KBM-7 (cell line): ENCODE measurements at places on chromosomes 4 and X.

DNA sequence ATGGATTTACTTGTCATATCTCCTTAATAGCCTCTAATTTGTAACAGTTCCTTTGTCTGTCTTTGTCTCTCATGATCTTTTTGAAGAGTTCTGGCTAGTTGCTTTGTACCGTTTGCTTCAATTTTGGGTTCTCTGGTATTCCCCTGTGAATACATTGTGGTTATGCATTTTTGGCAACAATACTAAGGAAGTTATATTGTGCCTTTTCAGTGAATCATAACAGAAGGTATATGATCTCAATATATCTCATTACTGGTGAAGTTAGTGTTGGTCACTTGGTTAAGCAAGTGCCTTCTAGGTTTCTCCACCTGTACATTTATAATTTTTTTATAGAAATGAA lies 48.6 kb downstream of the DCLK2 start:
- DNase-seq, result no peak

GRCh38 chr4:51895158-51895557 lies 52.2 kb downstream of the DCUN1D4 start:
- no peak for DNase-seq

- peak; percentile 42 for DNase-seq
These were observed 28.4 kb upstream of the TNIP3 start for GRCh38 chr4:121192480-121192879.

DNA sequence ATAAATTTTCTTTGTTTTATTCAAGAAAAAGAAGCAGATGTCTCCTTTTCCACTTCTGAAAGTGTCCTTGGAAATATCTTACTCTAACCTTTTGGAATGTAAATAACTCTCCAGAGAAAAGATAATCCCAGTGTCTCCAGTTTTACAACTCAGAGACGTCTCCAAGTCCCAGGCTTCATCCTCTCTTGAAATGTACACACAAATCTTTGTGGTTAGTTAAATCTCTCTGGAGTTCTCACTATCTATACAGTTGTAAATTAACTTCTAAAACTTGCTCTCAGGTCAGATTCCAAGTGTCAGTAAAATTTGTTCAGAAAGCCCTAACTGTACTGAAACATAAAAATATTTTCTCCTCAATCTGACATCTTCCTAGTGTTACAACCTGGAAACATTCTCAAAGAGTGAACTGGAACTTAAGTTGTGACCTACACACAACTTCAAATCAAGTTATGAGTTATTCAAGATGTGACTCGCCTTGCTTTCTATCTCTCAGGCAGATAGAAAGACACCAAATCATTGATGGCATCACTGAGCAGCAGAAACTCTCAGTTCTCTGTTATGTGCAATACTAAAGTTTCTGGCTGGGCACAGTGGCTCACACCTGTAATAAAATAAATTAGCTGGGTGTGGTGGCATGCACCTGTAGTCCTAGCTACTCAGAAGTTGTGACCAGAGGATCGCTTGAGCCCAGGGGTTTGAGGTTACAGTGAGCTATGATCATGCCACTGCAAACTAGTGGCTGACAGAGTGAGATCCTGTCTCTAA lies 284.2 kb downstream of the RCHY1 start:
- DNase-seq, result no peak

DNA sequence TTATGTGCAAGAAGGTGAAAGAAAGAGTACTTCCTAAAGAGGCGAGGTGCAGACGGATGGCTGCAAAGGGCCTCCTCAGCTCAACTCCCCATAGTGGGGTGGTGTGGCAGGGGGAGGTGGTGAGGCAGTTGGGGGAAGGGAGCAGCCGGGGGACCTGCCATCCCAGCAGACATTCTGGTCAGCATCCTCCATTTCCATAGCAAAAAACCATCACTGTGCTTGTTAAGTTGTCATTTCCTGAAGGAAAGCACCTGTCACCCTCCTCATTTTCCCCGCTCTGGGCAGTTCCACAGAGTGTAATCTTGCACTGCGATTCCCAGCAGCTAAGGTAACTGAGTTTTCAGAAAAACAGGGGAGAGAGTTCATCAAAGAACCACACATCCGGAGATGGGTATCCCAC lies 51.5 kb downstream of the TSPAN5 start:
- DNase-seq, result no peak

GRCh38 chr4:183250831-183251230 lies 69.2 kb downstream of the CLDN22 start:
- DNase-seq, result no peak

GRCh38 chr4:28267166-28267565 lies 1406.5 kb downstream of the STIM2 start:
- no peak for DNase-seq

DNA sequence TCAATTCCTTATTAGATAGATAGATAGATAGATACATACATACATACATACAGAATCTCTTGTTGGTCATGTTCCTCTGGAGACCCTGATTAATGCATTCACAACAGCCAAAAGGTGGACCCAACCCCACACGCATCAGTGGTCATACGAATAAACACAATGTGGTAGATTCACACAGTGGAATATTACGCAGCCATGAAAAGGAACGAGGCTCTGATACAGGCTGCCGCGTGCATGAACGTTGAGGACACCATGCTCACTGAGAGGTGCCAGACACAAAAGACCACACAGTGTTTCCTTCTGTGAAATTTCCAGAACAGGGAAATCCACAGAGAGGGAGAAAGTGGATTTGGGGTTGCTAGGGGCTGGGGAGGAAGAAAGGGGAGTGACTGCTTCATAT lies 136.7 kb downstream of the CRLF2 start:
- no peak for DNase-seq

GRCh38 chr4:114964026-114964425 lies 149.4 kb downstream of the NDST4 start:
- DNase-seq, result no peak

DNA sequence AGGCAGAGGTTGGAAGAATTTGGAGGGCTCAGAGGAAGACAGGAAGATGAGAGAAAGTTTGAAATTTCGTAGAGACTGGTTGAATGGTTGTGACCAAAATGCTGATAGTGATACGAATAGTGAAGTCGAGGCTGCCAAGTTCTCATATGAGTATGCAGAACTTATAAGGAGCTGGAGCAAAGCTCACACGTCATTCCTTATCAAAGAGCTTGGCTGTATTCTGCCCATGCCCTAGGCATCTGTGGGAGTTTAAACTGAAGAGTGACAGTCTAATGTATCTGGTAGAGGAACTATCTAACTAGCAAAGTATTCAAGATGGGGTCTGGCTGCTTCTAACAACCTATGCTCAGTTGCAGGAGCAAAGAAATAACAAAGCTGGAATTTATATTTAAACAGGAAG lies 102.1 kb downstream of the PCDH18 start:
- DNase-seq, result no peak

- no peak for DNase-seq
These were observed 522.6 kb downstream of the IL15 start for GRCh38 chr4:142158980-142159379.

- peak; percentile 69 for DNase-seq
These were observed 113.3 kb downstream of the ELOVL6 start for GRCh38 chr4:110085131-110085530.

GRCh38 chr4:22130741-22131140 lies 182.2 kb upstream of the KCNIP4 start:
- no peak for DNase-seq

- DNase-seq, result no peak
These were observed 51.2 kb upstream of the RBMXL3 start for GRCh38 chrX:115138040-115138439.

DNA sequence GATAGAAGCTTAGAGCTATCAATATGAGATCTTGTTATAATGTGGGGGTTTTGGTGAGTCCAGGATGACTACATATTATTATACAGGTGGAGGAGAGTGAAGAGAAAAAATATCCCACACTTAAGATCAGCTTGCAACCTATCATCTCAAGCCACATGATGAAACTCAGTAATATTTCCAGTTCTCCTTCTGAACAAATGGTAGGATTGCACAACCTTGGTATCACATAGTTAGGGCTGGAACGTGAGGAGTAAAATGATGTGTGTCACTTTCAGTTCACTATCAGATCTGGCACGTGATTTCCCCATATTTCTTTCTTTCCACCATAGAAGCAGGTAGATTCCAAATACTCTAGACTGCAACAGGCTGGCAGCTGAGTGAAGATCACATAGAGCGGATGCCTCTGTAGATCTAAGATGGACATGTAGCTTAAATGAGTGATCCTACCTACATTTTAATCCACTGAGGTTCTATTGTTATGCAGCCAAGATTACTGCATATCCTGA lies 150.6 kb upstream of the ANKRD50 start:
- no peak for DNase-seq

DNA sequence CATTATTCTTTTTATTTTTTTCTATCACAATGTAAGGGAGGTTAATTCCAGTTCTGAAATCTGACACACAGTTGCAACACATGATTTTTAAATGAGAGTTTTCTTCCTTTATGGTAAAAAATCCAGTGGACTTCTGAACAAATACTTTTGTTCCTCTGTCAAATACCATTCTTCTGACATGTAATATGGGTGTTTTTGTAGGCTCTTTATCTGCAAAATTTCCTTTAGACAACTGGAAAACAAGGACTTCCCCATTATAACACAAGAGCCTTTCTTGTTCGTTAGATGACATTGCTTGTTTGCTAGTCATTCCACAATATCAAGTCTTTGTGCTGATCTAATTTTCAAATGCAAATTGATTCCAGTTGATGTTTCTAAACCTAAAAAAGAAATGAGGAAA lies 7.7 kb downstream of the FANCB start:
- no peak for DNase-seq

GRCh38 chr4:182555997-182556418 lies 312.8 kb downstream of the TENM3 start:
- no peak for DNase-seq

GRCh38 chr4:153366486-153366885 lies 22.0 kb downstream of the MND1 start:
- DNase-seq, result no peak

GRCh38 chr4:147409350-147409749 lies 71.5 kb upstream of the EDNRA start:
- no peak for DNase-seq

- no peak for DNase-seq
These were observed 351.4 kb downstream of the PTTG2 start for GRCh38 chr4:38311495-38312126.

DNA sequence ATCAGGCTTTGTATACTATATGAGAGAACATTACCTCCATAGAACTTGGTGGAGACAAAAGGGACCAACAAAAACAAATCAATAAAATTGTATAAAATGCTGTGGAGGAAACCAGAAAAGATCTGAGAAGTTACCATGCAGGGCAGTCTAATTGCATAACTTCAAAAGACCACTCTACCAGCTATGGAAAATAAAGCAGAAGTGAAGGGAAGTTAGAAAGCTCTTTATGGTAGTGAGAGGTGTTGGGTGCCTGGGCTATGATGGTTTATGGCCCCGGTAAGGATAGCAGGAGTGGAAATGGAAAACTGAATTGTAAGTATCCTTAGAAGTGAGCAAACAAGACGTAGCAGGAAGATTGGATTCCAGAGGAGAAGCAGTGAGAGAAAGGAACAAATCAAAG lies 3.1 kb downstream of the TMEM184C start:
- peak; percentile 31 for DNase-seq

GRCh38 chr4:20916106-20916505 lies 215.8 kb downstream of the PACRGL start:
- no peak for DNase-seq

GRCh38 chrX:144006811-144007210 lies 122.9 kb downstream of the UBE2NL start:
- no peak for DNase-seq

GRCh38 chrX:48475296-48475695 lies 703 bp upstream of the FTSJ1 start:
- no peak for DNase-seq

DNA sequence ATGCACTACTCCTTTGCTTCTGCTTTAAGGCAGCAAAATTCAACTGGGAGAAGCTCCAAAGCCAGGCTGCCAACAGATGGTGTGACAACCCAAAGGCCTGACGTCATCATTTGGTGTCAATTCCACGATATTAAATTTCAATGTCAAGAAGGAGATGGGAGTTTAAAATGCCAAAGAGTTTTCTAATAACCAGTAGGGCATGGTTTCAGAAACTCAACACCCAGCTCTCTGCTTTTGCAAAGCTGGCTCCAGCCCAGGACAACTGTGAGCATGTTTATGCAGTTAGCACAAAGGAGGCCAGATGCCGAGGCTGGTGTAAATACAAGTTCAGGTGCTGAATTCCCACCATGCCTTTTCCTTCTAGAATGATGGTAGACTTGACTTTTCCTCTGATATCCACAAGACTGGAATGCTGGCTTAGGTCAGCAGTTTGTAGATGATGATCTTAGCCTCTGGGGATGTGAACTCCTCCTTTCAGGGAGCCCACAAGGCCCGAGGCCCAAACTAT lies 67.3 kb downstream of the AFAP1 start:
- no peak for DNase-seq

GRCh38 chr4:31022702-31023101 lies 302.5 kb downstream of the PCDH7 start:
- no peak for DNase-seq

DNA sequence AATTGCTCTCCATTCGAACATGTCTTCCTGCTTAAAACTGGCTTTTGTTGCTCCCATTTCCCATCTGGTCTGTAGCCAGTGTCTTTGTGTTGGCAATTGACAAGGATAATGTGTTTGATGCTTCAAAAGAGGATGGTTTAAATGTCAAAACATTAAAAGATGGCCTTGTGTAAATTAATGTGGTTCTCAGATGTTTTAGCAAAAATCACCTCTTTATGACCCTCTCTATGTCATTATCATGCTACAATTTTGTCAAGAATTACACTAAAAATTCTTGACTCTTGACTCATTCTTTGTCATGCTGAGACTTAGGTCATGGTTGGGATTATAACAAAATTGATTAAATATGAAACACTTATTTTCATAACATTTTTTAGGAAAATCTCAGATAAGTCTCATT lies 47.4 kb downstream of the TMEM131L start:
- no peak for DNase-seq

DNA sequence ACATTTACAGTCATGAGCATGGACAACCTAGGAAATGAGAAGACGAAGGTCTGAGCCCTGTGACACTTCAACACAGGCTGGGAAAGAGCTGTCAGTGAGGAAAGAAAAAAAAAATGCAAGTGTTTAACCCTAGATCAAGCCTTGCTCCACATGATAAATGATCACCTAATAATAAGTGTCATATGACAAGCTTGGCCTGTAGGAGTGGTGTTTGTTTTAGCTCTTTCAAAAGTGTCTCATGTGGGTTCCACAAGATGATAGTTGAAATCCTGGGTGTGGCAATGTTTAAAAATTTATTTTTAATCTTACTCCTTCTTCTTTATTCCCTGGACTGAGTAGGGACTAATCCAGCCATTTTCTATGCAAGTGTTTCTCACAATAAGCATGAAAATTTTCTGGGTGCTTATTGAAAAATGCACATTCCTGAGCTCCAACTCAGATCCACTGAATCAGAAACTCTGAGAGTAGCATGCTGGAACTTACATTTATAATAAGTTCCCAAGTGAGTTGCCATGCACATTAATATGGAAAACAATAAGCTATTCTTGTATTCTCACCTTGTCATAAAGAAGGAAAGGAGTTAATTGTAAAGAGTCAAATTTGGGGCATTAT lies 138.3 kb downstream of the AREG start:
- no peak for DNase-seq

DNA sequence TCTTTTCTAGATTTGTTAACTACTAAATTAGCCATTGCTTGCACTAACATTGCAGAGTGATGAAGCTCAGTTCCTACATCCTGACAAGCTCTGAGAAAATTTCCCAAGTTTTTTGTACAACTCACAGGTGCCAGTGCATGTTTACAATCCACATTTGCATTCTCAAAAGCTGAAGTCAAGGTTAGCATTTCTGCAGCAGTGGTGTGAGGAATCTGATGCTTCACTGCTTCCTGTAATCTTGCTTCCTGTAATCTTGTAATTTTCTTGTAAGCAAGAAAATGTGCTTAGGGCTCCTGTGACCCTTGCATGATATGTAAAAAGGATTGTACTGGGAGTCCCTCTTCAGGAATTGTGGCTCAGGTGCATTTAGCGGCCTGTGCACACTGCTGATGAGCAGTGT lies 207.4 kb upstream of the CXCL13 start:
- no peak for DNase-seq
